ENCODE measurements at places on chromosomes 3 and 15.

- DNase-seq = no peak
These were observed 127.0 kb downstream of the PLOD2 start for GRCh38 chr3:146033950-146034349.

DNA sequence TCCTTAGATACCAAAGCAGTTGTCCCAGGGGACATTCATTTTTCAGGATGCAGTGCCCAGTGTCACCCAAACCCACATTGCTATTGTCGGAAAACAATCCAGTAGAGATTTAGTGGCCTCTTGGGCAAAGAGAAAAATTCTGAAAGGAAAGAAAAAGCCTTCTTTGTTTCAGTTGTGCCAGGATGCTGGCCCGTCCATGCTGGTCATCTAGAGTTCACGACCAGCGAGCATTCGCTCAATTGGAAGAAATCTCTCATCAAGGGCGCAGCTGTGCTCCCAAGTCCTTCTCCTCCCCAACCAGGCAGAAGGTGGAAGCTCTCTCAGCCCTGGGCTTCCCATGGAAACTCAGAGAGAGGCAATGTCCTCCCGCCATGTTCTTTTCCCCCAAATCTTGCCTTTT is 123.7 kb downstream of the MTHFS start:
- DNase-seq = no peak

GRCh38 chr15:57059026-57059660 is 140.7 kb downstream of the TCF12 start:
- DNase-seq = no peak

GRCh38 chr3:41222501-41222900 is 23.2 kb downstream of the CTNNB1 start:
- DNase-seq = no peak

DNA sequence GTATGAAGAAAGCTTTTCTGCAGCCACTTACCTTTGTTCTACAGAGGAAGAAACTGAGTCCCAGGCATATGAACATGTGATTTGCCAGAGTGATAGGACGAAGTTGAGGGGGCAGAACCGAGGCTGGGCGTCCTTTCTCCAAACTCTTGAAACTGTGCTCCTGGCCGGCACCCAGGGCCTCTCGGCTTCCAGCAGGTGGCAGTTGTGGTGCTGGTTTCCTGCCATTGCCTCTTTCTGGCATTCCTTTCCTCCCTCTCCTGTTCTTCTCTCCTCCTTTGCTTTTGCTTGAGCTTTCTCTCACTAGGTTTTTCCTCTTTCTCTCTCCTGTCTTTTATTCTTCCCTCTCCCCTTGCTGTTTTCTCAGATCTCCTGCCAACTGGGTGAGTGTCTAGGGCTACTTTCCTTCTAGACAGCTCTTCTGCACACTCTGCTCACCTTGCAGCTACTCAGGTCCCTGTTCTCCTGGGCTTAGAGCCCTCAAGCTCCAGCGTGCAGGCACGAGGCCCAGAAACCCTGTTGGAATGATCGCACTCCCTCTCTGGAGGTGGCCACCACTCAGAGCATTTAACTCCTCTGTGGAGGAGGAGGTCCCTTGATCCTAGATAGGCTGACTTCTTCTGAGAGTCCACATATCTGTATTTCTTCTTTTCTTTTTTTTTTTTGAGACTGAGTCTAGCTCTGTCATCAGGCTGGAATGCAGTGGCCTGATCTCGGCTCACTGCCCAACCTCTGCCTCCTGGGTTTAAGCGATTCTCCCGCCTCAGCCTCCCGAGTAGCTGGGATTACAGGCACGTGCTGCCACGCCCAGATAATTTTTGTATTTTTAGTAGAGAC is 26.2 kb downstream of the TRAK1 start:
- no peak for DNase-seq

- DNase-seq = no peak
These were observed 73.0 kb downstream of the FILIP1L start for GRCh38 chr3:100041328-100041749.

GRCh38 chr3:122916084-122916483 is 111.5 kb downstream of the SEMA5B start:
- DNase-seq = no peak

DNA sequence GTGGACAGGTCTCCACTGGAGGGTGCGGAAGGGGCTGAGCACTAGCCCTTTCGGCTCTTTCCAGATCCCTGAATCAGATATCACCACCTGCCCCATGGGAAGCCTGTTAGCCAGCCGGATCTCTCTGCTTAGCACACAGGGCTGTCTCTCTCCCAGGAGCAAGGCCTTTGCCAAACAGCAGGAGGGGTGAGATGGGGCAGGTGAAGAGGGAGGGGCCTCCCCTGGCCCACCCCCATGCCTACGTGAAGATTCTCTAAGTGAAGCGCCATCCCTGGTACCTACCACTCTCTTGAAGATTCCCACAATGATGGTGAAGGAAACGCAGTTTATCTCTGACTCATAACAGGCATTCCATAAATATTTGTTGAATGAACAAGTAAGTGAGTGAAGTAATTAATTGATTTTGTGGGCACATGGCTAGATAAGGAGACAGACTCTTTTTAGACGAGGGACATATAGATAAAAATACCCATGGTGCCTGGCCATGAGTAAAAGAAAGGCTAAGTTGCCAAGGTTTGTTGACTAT is 19.6 kb upstream of the HCN4 start:
- no peak for DNase-seq

DNA sequence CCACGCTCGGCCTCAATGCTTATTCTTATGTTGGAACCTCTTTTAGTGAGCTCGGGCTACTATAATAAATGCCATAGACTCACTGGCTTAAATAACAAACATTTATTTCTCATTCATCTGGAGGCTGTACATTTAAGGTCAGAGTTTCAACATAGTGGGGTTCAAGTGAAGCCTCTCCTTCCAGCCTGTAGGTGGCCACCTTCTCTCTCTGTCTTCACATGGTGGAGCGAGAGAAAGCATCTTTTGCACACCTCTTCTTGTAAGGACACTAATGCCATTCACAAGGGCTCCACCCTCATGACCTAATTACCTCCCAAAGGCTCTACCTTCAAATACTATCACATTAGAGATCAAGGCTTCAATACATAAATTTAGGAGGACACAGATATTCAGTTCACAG is 520.3 kb upstream of the EPHA6 start:
- no peak for DNase-seq

DNA sequence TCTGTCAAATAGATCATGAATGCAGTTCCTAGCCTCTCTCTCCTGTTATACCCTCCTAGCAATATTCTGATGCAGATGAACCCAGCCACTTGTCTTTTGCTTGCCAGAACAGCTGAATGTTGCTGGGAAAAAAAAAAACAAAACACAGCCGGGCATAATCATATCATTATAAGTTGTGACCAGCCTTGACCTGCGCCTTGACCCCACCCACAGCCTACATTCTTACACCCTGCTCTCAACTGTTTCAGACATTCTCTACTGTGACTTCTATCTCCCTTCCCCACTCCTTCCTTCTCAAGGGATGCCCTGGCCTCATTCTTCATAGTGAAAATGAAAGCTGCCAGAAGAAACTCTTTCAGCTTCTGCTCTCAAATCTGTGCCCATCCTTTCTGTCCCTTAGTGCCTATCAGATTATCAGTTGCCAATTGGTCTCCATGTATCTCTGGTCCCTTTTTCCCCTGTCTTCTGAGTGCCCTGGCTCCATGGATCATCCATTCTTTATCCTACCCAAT is 389.1 kb upstream of the TPRG1 start:
- no peak for DNase-seq

GRCh38 chr15:52438047-52438446 is 90.6 kb downstream of the MYO5A start:
- no peak for DNase-seq

Measured in activated gamma-delta T cell treated with Interleukin-2 at 50 U/mL for 16 hours (primary cell).